ENCODE measurements at places on chromosomes 6 and 20.

DNA sequence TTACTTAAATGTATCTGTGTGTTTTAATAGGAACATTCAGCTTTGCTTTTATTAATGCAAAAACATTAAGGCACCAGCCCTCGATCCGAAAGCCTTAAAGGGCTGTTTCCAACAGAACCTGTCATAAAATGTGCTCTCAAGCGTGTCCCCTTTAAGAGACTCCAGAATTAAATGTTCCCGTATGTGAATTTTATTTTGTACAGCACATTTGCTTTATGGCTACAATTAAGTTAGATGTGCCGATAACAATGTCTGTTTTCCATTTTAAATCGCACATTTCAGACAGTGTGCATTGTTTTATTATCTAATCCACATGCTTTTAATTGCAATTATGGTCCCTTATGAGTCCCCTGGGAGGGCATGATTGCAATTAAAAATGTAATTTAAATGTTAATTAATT lies 198.9 kb downstream of the TSHZ2 start:
- no peak for DNase-seq

- DNase-seq = no peak
These were observed 193.5 kb downstream of the UBE3D start for GRCh38 chr6:82872185-82872584.

GRCh38 chr6:159728531-159728964 lies 1.2 kb downstream of the WTAP start:
- DNase-seq = peak; percentile 17

DNA sequence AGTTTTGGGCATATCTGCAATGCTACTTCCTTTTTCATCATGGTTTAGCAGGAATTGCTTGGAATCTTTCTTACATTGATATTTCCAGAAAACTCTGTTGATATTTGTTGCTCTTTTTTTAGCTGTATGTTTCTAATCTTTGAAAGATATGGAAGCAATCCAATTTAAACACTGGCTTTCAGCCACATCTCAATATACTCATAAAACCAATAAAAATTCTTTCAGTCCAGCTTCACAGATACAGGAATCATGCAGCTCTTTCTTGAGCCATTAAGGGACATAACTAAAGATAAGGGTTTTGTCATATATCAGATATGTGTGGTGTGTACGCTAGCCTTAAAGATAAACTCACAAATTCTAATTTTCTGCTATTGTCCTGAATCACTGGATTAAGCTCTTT lies 47.4 kb downstream of the PKIB start:
- DNase-seq = no peak

DNA sequence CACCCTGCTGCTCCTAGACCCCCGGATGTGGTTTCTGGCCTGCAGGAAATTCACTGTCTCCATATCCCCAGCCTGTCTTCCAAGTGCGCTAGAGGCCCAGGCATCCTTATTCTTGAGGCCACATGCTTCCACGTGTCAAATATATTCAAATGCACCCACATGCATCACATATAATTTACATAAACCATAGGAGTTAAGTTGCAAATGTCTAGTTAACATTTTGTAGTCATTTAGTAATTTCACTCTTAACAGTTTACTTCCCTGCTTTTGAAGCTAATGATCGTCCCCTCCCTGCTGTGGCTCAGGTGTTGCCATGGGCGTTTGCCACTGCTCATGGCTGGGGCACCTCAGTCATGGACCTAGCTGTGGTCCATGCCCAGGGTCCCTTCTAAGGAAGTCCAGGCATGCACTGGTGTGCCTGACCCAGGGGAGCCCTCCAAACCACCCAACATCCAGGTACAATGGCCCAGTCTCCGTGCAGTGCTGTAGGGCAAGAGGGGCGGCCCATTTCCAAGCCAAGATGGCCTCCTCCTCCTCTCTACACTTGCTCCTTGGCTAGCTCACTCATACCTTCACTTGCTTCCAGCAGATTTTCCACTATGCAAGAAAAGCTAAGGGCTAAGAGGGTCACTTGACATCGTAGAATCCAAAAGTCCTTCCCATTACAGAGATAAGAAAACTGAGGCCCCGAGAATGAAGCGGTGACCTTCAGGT lies 42.4 kb downstream of the FGD2 start:
- DNase-seq = peak; percentile 45

GRCh38 chr20:57811374-57812020 lies 101.7 kb upstream of the PMEPA1 start:
- no peak for DNase-seq
